ENCODE measurements at places on chromosomes 16 and 17.
A peak's percentile ranks its signal among the peaks of the same experiment; 100 is the strongest.

- DNase-seq = peak; percentile 23
These were observed 2.7 kb downstream of the NUFIP2 start for GRCh38 chr17:29291163-29291752.

DNA sequence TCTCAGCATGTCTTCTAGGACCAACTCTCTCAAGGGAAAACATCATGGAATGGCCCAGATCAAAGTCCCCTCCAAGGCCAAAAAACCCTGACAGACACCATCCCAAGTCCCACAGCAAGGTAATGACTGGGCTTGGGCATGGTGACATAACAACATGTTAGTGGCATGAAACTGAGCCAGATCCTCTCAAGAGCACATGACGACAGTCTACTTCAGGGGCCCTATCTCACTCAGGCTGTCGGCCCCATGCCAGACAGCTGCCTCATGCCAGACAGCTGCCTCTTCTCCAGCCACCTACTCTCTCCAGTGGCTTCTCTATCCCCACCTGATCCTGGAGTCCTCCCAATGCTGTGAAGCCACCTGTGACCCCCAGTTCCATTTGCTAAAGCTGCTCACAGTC is 18.4 kb downstream of the HSD11B2 start:
- DNase-seq = no peak

DNA sequence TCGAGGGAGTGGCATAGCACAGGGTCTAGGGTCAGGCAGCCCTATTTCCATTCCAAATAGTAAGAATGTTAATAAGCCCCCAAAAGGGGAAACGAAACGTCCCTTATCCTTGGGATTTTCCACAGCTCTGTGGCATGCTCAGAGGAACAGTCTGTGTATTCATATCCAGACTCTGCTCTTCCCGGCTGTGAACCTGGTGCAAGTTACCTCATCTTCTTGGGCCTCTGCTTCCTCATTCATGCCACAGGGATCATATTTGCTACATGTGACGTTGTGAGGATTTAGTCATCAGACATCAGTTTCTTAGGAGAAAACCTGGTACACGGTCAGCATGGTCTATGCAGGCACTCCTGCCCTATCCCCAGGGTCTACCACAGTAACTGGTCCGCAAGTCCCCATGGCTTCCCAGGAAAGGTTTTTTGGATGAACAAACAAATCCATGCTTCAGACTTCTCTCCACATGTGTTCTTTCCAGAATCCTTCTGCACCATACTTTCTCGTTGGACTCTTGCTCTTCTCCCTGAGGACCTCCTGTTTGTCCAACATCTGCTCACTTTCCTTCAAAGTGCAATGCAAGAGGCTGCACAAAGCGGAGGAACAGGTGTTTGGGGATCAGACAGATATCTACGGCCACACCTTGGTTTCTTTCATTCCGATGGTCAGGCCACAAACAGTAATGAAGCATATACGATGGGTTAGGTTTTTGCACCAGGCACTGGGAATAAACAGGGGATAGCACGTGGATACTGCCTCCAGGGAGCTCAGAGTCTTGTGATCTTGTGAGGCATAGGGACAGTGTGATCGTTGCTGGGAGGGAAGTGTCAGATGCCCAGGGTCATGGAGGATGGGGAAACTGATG is 17.7 kb downstream of the GLP2R start:
- no peak for DNase-seq

GRCh38 chr16:4217204-4218131 is 24.4 kb downstream of the SRL start:
- DNase-seq = peak; percentile 54

DNA sequence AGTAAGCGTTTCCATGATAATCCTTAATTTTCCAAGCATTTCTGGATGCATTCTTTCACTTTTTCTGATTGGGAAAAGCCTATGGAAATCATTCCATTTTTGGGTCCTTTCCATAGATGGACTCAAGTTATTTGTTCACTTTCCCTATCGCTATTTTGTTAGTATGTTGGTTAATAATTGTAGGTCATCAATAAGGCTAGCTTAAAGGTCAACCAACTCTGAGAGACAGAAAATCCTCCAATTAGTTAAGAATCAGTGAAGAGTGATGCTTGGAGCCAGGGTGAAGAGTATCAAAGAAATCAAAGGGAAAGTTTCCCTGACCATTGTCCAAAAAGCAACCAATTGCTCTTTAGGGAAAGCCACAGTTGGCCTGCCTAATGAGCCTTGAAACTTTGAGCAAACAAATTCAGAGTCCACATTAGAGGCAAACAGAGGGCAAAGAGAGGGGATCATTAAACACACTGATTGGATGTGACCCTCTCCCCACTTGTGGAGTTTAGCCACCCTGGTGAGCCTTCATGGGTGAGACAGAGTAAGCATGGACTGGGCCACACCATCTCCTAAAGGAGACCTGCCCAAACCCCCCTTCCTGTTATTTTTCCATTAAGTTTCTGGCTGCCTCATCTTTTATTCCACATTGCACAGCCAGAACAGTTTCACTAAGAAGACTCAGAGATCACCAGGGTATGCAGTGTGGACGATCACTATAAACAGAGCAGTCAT is 133.4 kb upstream of the DYNLRB2 start:
- DNase-seq = peak; percentile 59

DNA sequence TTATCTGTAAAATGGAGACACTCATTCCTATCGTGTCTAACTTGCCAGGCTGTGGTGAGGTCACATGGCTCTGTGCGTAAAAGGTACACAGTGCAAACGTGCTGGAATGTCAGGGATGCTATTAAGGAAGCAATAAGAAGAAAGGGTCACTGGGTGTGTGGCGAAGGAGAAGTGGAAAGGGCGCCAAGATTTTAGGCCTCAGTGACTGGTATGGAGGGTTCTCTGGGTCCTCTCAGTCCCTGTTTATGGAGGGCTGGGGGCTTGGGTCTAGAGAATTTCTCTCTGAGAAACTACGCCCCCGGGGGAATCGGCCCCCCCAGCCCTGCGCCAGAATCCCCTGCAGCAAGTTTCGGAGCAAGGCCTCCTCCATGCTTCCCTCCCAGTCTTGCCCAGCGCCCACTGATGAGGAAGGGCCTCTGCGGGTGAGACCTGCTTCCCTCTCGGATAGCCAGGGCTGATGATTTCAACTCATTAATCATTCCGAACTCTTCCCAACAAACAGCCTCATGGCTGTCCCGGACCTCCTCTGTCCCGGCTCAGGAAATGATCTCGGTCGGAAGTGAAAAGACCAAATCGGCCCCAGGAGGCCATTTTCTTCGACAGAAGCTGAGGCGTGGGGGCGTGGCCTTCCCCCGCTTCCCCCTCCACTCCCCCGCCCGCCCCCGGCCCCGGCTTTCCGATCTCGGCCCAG is 1.2 kb upstream of the HEXIM1 start:
- peak; percentile 91 for DNase-seq

- DNase-seq = peak; percentile 51
These were observed 44.6 kb upstream of the GSE1 start for GRCh38 chr16:85568519-85568918.

GRCh38 chr16:9965079-9965478 is 217.1 kb downstream of the GRIN2A start:
- no peak for DNase-seq

DNA sequence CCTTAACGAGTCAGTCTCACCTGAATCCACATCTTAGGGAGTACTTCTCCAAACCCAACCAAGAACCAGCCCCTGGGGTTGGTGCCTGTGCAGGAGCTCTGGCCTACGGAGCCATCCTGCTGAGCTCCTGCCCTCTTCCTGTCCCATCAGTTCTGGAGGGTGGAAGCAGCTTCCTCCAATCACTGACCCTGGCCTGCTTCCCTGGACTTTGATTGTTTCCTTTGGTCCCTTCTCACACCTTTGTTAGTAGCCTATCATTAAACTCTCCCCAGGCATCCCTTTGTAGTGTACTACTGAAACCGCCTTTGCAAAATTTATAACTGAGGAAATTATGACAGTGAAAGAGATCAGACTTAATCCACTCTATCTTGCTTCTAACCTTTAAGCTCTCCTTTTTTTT is 21.1 kb upstream of the C16orf87 start:
- DNase-seq = no peak

GRCh38 chr17:42249681-42250446 is 26.3 kb downstream of the STAT5B start:
- no peak for DNase-seq

DNA sequence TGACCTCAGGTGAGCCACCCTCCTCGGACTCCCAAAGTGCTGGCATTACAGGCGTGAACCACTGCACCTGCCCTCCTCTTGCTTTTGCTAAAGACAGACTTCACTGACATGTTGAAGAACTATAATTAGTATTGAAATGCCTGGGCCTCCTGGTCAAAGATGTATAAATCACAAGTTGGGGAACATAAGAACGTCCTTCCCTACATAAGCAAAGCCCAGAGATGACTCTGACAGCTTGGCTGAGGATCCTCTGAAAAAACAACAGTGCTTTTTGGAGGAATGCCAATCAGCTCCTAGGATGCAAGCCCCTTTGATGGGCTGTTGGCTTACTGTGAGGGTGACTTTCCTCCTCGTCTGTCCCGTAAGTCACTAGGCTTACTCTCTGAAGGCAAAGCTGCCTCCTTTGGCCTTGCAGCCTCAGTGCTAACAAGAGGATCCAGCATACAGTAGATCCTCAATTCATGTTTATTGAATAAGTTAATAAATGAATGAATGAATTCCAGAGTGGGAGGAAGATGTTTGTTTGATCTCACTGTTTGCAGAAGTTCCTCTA is 6.3 kb downstream of the APOH start:
- no peak for DNase-seq

DNA sequence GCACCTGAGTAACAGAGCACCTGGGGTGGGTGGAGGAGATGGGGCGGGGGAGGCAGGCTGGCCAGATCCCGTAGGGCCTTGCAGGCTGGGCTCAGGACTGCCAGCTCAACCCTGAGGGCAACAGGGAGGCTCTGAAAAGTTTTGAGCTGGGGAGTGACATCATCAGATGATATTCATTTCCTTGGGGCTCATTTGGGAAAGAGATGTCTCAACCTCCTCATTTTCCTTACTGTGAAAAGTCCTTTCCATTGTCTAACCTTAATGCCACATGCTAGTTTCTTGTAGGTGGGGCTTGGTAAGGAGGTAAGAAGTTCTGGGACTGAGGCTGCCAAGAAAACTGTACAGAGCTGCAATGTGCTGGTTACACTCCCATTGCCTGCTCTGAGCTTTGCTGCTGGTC is 3.7 kb downstream of the TNS4 start:
- no peak for DNase-seq

DNA sequence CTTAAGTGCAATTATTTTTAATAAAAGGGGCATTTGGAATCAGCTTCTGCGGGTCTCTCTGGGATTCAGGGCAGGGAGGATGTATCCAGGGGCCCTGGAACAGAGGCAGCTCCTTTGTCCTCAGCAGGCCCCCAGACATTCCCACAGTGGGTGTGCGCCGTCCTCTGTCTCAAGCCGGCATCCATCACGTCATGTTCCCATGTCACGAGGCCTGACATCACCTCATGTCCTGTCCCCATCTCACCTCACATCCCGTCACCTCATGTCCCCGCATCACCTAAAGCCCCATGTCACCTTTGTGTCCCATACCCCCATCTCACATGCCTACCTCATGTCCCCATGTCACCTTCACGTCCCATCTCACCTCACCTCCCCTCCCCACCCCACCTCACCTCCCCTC is 18.5 kb downstream of the GAA start:
- DNase-seq = no peak

- DNase-seq = no peak
These were observed 4.0 kb upstream of the VAMP2 start for GRCh38 chr17:8166731-8167130.

- no peak for DNase-seq
These were observed 17.4 kb downstream of the IL34 start for GRCh38 chr16:70663524-70664324.

GRCh38 chr16:106623-107324 is 28.7 kb downstream of the MPG start:
- peak; percentile 50 for DNase-seq

- DNase-seq = no peak
These were observed 31.5 kb upstream of the EMP2 start for GRCh38 chr16:10611825-10612342.

GRCh38 chr16:88456356-88457292 is 3.5 kb downstream of the ZFPM1 start:
- no peak for DNase-seq

DNA sequence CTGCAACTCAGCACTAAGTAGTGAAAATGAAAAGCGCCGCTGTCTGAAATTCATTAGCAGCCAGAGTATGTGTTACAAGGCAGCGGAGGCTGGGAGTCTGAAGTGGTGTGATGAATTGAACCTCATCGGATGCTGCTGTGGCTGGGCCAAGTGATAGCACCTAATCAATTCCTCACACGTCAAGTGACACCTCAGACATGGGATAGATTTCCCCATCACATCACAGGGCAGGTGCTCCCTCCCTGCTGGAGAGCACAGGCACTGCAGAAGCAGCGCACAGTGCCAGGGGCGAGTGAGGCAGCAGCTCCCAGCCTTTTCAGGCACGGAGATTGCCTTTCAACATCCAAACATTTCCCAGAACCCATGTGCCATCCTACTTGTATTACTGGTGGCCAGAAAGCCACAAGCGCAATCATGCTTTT is 32.2 kb downstream of the DRC3 start:
- DNase-seq = peak; percentile 41

- DNase-seq = no peak
These were observed 1.3 kb downstream of the SMTNL2 start for GRCh38 chr17:4585638-4585994.

DNA sequence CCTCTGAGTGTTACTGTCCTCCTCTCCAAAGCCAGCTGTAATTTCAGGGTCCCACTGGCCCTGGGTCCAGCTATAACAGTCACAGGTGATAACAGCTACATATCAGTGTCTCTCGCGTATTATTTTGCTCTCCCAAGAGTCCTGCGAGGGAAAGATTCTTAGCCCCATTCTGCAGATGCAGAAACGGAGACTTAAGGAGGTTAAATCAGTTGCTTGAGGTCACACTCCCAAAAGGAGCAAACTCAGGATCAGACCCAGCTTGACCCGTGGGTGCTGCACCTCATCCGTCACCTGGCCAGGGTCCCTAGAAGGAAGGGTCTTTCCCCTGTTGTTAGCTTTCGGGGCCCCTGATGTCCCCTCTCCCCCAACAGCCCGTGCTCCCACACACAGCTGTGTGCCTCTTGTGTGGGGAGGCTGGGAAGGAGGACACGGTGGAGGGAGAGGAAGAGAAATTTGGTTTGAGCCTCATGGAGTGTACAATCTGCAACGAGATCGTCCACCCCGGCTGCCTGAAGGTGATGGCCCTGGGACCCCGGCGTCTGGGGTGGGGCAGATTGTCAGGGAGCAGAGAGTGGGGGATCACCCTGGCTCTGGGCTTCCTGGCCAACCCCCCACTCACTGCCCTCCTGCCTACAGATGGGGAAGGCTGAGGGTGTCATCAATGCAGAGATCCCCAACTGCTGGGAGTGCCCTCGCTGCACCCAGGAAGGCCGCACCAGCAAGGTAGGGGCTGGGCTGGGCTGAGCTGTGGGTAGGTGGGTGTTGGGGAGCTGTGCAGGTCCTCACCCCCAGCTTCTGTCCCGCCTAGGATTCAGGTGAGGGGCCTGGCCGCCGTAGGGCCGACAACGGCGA is 3.8 kb downstream of the FBXL19 start:
- no peak for DNase-seq

- no peak for DNase-seq
These were observed 51.0 kb downstream of the CMIP start for GRCh38 chr16:81495321-81496234.

All from right kidney (tissue), 9 donors.